Large intestine (tissue), 12 donors: ENCODE measurements at places on chromosomes 5 and 9.

DNA sequence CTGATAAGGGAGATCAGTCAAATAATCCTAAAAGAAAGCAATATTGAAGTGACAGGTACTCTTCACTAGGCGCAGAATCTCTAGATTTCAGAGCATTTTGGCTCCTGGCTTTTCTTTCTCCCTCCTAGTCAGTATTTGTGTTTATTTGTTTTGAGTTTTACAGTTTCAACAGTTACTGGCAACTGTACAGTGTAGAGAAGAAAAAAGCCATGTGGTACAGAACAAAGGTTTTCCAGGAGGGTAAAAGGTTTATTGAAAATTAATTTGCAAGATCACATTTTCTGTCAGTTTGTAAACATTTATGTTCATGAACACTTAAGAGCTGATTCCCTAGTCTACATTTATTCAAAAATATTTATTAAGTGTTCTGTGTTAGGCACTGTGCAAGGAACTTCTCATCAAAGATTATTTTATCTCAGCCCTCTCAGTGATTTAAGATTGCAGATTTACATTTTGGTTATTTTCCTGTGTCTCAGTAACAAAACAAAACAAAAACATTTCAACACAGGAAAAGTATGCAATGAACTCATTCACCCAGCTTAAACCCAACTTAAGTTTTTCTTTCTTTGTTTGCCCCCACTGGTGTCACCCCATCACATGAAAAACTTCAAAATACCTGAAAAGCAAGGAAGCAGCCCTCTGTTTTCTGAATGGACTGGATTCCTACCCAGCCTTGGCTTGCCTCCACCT, 12.9 kb downstream of the MINAR2 start:
- H3K27ac ChIP-seq: no peak overlapping the region
- H3K27me3 ChIP-seq: no peaks in the 10 kb centered on the region
- DNase-seq: no peak
- no peak overlapping the region for H3K4me3 ChIP-seq
- H3K36me3 ChIP-seq: no peaks in the 10 kb centered on the region

- H3K27me3 ChIP-seq: no peaks in the 10 kb centered on the region
- H3K36me3 ChIP-seq: peaks cover 3% of the 10 kb centered on the region
- no peak for DNase-seq
- no peak overlapping the region for H3K4me3 ChIP-seq
These were observed 39.8 kb downstream of the CYSTM1 start for GRCh38 chr5:140214831-140215230.

DNA sequence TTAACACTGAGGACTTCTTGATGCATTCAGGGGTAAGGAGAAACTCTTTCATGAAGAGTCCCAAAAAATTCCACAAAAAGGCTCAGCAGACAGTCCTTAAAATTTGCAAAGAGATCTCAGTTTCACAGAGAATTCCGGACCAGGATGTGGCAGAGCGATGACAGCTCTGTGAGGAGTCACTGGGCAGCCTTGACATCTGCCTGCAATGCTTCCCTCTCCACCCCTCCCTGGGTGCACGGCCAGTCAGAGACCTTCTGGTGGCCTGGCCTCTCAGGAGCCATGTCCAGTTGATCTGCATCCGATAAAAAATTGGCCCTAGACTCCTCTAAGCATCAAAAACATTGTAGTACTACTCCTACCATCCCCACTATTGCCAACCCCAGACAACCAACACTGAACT, 76.8 kb downstream of the MACROH2A1 start:
- H3K27ac ChIP-seq: no peak overlapping the region
- no peak overlapping the region for H3K4me3 ChIP-seq
- DNase-seq: no peak

- no peaks in the 10 kb centered on the region for H3K27me3 ChIP-seq
- no peak overlapping the region for H3K27ac ChIP-seq
- DNase-seq: peak; percentile 48
These were observed 59.1 kb upstream of the TBC1D2 start for GRCh38 chr9:98314381-98315066.

- H3K27ac ChIP-seq: no peak overlapping the region
- H3K4me1 ChIP-seq: peaks cover 14% of the 10 kb centered on the region
- DNase-seq: no peak
- H3K4me3 ChIP-seq: no peak overlapping the region
- no peaks in the 10 kb centered on the region for H3K27me3 ChIP-seq
These were observed 4.3 kb downstream of the ZBTB34 start for GRCh38 chr9:126864771-126865170.

DNA sequence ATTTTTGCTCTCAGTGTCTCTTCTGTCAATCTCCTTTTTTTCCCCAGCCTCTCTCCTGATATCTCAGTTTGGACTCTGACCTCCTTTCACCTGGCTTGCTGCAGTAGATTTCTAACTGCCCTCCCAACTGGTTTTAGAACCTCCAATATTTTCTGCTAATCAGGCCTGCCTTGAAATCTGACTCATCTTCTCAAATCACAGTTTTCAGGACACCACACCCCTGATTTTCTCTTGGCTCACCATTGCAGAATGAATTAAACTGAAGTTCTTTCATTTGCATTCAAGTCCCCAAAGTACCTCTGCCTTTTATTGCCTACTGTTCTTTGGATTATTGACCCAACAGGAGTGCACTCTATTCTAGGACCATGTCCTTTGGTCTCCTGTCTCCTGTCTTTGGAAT, 310.4 kb upstream of the TRPC7 start:
- H3K27ac ChIP-seq: no peak overlapping the region
- H3K27me3 ChIP-seq: no peaks in the 10 kb centered on the region
- H3K4me1 ChIP-seq: peaks cover 2% of the 10 kb centered on the region
- no peaks in the 10 kb centered on the region for H3K36me3 ChIP-seq
- no peak for DNase-seq

DNA sequence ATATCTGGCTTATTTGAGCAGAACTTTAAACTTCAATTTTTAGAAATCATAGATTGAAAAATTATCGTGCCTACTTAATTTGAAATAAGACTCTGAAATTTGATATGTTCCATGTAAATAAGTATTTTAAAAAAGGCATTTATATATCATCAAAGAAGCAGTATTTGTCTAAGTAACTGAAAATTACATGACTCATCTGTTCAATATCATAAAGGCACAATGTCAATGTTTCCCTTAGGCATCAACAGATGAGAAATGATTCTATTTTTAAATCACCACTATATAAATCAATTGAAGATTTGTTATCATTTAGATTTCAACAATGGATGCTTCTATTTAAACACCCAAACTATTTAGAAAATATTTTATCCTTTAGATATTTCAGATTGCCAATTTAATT, 142.9 kb upstream of the POU5F2 start:
- H3K27ac ChIP-seq: no peak overlapping the region
- H3K4me1 ChIP-seq: no peaks in the 10 kb centered on the region
- no peak for DNase-seq
- no peak overlapping the region for H3K4me3 ChIP-seq
